ENCODE measurements at places on chromosomes 5 and 9.
A peak's percentile ranks its signal among the peaks of the same experiment; 100 is the strongest.

GRCh38 chr5:78003450-78003849 lies 227.3 kb upstream of the TBCA start:
- no peak for DNase-seq

DNA sequence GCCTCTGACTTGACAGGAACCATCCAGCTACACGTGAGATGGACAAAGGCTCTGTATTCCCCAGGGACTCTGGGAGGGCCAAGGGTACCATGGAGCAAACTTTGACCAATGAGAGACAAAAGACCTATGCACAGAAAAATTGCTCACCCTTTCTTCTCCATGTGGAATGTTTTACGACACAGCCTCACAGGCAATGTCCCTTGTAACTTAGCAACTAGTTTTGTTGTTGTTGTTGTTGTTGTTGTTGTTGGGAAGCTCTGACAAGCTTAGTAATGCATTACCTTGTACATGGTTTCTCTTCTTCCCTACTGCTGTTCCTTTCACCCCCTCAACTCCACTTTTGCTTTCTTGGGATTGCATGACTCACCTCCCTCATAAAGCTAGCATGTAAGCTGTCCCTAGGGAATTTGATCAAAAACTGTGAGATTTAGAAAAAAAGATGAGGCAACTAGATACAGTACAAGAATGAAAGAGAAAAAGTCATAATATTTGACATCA lies 550.9 kb downstream of the RAB3C start:
- no peak for DNase-seq

DNA sequence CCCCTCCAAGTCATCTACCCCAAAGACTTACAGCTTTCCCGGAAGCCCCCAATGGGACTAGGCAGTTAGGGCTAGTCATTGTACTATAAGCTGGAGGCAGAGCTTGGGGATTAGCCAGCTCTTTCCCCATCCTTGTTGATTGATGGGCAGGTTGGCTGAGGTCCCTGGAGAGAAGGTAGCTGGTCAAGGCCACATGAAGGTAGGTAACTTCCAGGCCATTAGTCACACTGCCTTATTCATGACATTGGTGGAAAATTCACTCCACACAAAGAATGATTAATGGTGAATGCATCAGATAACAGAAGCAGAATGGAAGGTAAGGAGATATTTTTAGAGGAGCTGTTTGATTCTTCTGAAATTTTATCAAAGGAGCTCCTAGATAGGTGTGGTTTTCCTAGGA lies 49.5 kb upstream of the TGFBR1 start:
- no peak for DNase-seq

DNA sequence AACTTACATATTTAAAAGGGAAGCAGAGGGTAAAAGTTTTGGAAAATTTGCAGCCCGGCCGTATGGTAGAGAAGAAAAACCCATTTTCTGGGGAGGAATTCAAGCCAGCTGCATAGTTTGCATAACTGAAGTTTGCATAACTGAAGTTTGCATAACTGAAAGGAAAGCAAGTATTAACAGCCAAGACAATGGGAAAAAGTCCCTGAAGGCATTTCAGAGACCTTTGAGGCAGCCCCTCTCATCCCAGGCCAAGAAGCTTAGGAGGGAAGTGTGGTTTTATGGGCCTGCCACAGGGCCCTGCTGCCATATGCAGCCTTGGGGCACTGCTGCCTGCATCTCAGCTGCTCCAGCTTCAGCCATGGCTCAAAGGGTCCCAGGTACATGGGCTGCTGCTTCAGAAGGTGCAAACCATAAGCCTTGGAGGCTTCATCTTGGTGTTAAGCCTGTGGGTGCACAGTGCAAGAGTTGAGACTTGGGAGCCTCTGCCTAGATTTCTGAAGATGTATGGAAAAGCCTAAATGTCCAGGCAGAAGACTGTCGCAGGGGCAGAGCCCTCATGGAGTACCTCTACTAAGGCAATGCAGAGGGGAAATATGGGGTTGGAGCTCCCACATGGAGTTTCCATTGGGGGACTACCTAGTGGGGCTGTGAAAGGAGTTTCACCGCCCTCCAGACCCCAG lies 36.9 kb upstream of the CXCL14 start:
- no peak for DNase-seq

DNA sequence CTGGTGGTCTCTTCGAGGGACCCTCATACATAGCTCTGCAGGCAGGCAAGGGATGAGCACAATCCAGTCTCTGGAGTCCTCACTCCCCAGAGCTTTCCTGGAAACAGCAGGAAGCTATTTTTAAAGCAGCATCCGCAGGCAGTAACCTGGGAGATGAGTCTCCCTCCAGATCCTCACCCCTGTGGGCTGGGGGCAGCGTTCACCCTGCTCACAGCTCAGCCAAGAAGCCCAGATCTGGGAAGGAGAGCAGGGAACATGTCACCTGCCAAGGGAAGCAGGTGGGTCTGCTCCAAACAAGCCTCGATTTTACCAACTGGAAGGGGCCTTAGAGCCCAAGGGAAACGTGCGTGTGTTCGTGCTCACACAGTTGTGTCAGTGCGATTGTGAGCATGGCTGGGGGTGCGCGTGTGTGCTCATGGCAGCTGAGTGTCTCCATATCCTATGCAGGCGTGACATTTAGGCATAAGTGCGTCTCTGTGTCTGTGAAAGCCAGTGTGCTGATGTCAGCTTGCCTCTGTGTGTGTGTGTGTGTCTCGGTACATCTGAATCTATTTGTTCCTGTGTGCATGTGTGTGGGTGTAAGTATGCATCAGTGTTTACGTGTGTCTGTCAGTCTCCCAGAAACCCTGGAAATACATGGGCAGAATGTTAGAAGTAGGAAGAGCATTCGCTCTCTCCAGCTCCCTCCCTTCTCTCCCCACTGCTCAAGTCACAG lies 40.6 kb upstream of the CPLX2 start:
- DNase-seq: no peak

GRCh38 chr5:43609752-43610151 lies 6.8 kb downstream of the NNT start:
- no peak for DNase-seq

DNA sequence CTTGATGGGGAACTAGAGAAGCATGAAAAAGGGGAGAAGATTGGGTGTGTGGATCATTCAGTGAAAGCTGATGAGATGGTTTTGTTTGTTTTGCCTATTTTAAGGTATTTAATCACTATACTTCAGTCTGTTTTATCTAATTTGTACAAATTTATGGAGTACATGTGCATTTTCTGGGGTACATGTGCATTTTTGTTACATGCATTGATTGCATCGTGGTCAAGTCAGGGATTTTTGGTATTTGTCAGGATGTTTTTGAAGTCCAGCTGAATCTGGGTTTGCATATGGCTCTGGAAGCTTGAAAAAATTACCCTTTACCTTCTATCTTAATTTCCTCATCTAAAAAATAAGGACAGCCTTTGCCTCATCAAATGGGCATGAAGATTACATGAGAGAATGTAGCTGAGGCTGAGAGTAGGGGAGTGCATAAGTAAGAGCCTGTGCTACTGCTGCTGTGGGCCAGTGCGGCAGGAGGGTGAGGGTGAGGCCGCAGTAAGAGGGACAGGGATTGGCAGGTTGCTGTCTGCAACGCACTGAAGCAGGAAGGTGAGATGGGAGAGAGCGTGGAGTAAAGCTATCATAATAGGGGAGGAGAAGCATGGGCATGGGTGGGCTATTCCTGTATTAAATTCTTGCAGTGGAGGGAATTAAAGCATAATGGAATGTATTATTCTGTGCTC lies 139.8 kb downstream of the NPR3 start:
- no peak for DNase-seq

GRCh38 chr9:127706836-127707241 lies at the start of gene CFAP157:
Gene CFAP157 (plus strand): TSS chr9:127706988. CDS start chr9:127707032, 44 bp downstream.
- DNase-seq: peak; percentile 22

DNA sequence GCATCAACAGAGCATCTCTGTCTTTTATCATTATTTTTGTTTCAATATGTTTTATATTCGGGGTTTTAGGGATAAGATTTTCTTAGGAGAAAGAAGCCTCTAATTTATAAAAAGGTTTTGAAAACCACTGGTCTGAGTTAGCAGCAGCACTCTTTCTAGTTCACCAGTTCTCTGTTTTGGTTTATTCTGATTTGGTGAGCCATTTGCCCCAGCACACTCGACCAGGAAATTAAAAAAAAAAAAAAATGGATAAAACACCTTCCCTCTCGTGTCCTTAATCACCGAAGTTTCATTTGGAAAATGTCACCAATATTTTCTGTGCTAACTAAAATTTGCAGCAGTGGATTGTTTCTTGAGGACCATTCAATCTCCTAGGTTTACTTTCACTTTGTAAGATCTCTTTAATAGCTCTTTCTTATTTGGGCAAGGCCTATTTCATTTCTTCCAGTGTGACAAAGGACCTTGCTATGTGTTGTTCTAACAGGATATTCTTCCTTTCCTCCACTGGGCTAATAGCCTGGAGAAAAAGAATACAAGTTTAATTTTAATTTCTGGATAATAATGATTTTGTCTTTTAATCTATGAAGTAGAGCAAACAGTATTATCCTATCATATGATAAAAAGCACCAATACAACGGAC lies 57.8 kb upstream of the ANXA1 start:
- no peak for DNase-seq

GRCh38 chr9:76658510-76659231 lies 105.6 kb upstream of the PCA3 start:
- DNase-seq: no peak

GRCh38 chr5:67790390-67790789 lies 425.2 kb upstream of the PIK3R1 start:
- DNase-seq: no peak

GRCh38 chr9:117887383-117887782 lies 183.2 kb downstream of the TLR4 start:
- no peak for DNase-seq

- DNase-seq: no peak
Measured at GRCh38 chr9:74444369-74444768, 52.8 kb upstream of the RORB start.

- no peak for DNase-seq
Measured at GRCh38 chr5:173829826-173830225, 58.3 kb upstream of the CPEB4 start.

DNA sequence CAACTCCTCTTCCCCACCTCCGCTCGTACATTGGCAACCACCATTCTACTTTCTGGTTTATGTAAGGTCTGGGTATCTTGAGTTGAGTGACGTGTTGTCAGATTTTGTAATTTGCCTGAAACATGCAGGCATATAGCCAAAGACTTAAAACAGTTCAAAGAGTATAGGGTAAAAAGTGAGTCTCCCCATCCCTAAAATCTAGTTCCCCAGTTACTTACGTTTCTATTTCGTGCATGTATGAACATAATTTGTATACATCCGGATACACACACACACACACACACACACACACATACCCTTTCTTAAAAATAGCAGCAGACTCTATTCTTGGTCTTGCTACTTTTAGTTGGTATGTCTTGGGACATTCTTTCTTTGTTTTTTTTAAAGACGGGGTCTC lies 915 bp downstream of the HSDL2 start:
- no peak for DNase-seq

DNA sequence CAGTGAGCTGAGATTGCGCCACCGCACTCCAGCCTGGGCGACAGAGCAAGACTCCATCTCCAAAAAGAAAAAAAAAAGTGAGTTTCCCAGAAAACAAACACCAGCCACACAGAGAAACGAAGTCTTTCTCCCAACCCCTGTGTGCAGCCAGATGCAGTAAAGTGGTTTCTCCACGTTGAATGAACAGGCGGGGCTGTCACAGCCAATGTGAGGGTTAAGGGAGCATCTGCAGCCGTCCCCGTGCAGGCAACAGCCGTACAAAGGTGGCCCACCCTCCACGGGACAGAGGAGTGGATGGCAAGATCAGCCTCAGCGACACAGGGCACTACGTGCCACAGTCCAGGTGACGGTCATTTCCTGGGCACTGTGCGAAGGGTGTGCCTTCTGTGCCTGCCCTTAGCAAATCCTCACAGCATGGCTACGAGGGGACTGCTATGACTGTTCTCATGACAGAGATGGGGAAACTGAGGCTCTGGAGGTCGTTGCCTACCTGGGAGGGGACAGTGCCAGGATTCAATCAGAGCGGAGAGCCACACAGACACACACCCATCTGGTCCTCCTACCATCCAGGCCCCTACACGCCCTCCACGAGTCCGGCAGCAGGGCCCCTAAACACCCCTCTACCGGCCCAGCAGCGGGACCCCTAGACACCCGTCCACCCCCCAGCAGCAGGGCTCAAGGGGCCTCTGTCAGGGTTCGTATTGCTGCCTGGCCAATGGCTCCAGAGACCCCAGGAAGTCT lies 2.3 kb downstream of the VAV2 start:
- DNase-seq: no peak

- peak; percentile 31 for DNase-seq
Measured at GRCh38 chr5:143968071-143968878, 156.3 kb downstream of the HMHB1 start.

DNA sequence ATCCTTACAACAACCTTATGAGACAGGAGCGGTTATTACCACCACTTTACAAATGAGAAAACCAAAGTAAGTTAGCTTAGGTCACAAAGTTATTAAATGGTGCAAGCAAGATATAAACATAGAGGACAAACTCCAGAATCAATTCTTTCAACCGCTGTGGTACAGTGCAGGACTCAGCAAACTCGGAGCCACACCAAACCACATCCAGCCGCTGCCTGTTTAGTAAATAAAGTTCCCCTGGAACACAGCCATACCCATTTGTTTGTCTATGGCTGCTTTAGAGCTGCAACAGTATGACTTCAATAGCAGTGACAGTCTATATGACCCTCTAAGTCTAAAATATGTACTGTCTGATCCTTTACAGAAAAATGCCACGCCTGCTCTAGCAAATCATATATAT lies 1567.2 kb upstream of the WWC1 start:
- DNase-seq: no peak

DNA sequence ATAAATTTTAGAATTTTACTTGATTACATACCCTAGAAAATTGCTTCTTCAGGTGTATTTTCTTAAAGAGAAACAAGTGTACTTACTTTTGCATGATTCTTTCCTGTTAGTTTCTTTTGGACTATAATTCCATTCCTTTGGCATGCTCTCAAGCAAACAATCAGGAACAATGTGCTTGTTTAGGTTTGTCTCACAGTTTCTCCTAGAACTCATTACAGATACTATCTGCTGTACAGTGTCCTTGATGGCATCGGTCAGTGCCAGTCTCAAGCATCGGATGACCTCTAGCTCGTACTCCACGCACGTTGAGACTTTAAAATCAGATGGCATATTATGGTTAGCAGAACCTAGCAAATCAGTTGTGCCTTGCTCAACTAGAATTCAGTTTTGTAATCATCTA lies 214.9 kb downstream of the KIAA0825 start:
- no peak for DNase-seq

GRCh38 chr5:26884481-26884880 lies 153.9 kb downstream of the CDH9 start:
- no peak for DNase-seq

- no peak for DNase-seq
Measured at GRCh38 chr5:39523821-39524220, 99.0 kb upstream of the DAB2 start.

Data from SHP77 treated with DMSO at 0.1 percent for 48 hours (cell line).